ENCODE measurements at places on chromosomes 3 and 15.
A peak's percentile ranks its signal among the peaks of the same experiment; 100 is the strongest.

DNA sequence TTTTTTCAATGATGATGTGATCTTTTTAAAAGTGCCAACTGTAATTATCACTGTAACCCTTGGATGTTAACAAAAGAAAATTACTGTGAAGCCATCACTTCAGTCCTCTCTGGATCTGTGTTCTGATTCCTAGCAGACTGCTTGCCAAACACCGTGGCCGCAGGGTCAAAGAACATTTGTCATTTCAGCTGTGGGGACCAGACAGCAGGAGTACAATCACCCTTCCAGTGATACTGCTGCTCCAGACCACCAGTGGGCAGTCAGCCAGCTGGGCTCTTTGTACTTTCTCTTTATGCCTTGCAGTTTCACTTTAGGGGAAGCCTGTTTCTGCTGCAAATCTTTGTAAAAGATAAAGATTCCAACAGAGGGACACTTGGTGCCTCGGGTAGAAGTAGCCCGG lies 770.0 kb downstream of the GRM7 start:
- no peak for DNase-seq

GRCh38 chr15:60343221-60343970 lies 54.4 kb downstream of the ANXA2 start:
- no peak for DNase-seq

- no peak for DNase-seq
These were observed 23.1 kb downstream of the SCAP start for GRCh38 chr3:47452453-47453215.

- no peak for DNase-seq
These were observed 8.8 kb upstream of the TTBK2 start for GRCh38 chr15:42929306-42929848.

DNA sequence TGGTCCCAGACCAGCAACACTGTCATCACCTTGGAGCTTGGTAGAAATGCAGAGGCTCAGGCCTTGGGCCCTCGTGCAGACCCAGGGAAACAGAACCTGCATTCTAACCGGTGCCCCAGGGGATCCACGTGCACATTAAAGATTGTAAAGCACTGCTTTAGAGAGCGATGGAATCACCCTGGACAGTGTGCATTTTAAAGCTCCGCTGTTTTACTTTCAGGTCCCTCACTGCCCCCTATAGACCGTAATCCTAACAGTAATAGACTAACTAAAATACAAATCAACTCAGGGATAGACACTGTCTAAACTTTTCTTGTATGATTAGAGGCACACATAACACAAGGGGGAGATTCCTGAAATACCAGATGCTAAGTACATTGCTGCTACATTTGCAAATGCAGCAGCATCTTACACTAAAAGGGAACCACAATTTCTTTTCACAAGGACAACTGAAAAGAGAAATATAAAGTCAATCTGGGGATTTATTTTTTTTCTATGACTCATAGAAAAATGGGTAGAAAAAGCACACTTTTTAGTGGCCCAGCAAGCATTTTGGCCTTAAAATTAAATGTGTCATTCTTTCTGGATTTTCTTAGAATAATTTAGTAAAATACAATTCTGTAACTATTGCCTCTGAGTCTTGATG lies 10.5 kb upstream of the SH3GL3 start:
- DNase-seq: no peak

GRCh38 chr15:27490867-27491595 lies 520.0 kb downstream of the GABRG3 start:
- DNase-seq: no peak

GRCh38 chr3:116709479-116709878 lies at the start of gene TUSC7:
Gene TUSC7, plus strand, starts transcription at chr3:116709779.
- no peak for DNase-seq

DNA sequence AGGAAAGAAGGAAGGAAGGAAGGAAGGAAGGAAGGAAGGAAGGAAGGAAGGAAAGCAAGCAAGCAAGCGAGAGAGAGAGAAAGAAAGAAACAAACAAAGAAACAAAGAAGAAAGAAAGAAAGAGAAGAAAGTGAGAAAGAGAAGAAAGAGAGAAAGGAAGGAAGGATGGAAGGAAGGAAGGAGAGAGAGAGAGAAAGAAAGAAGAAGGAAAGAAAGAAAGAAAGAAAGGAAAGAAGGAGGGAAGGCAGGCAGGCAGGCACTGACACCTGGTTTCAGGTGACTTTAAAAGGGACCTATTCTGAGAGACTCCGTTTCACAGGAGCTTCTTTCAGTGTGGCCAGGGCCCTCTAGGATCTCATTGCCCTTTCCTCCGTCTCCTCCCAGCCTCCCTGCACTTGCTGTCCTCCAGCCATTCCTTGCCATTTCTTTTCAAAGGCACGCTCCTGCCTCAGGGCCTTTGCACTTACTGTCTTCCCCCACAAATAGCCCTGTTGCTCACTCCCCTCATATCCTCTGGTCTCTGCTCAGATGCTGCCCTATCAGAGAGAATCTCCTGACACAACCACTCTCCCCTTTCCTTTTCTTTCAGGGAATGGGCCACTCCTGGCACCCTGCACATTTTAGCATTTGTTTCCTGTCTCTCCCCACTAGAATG lies 31.5 kb downstream of the IL12A start:
- no peak for DNase-seq

DNA sequence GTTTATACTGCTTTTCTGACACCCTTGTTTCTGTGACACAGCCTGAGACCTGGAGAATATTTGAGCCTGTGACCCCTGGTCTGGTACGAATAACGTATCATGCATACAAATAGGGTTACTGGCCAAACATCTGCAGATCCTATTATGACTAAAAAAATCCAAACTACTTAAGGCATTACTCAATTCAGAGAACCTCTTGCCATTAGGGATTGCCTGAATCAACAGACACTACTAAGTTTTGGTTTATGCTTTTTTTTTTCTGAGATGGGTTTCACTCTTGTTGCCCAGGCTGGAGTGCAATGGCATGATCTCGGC lies 35.4 kb downstream of the OSBPL10 start:
- DNase-seq: no peak

DNA sequence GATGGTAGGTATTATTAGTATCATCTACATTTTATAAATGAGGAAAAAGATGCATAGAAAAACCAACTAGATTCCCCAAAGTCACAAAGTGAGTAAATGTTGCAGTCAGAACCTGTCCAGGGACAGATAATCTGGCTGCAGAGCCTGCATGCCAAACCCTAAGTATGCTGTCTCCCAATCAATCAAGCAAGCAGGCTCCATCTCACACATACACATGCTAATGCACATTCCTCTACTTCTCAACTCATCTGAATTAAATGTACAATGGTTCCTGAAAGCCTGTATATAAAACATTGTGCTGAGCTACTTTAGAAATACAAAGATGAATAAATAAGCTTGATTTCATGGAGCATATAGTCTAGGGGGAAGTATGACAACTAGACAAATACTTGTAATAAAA lies 101.0 kb downstream of the CBLB start:
- no peak for DNase-seq

DNA sequence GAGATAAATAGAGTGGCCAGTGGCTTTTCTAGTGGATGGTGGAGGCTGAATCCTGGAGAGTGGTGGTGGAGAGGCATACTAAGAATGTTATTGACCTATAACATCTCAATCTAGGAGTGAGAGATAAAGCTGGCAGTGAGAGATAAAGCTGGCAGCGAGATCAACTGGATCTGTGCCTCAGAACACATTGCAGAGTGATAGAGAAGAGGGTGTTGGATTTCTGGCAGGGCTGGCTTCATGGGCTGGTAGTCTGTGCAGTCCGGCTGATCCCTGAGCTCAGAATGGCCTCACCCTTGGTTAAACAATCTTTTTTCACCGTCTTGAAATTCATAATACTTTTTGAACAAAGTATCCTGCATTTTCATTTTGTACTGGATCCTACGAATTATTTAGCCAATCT lies 221.2 kb downstream of the NLGN1 start:
- no peak for DNase-seq

- no peak for DNase-seq
These were observed 67.8 kb downstream of the ADAMTS9 start for GRCh38 chr3:64620020-64620419.

DNA sequence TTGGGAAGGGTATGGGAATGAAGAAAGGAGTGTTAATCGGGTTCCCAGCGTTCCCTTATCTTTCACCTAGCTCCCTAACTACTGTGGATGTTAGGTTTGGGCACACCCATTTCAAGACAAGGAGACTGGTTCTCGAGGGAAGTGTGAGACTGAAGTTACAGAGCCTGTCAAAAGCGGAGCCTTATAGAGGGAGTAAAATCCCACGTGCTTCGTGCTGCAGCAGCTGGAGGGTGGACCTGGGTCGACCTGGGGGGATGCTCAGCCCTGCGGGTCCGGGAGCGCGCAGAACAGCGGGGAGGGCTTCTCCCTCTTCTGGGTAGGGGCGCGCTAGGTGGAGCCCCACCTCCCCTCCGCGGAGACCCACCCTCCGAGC lies 314 bp upstream of the TMED3 start:
- DNase-seq: no peak

- DNase-seq: no peak
These were observed 351.4 kb downstream of the CNTN3 start for GRCh38 chr3:74263031-74263430.

GRCh38 chr3:48623851-48624547 lies 2.4 kb upstream of the TMEM89 start:
- DNase-seq: peak; percentile 63

- no peak for DNase-seq
These were observed 41.5 kb downstream of the ADGRG7 start for GRCh38 chr3:100650651-100651619.

DNA sequence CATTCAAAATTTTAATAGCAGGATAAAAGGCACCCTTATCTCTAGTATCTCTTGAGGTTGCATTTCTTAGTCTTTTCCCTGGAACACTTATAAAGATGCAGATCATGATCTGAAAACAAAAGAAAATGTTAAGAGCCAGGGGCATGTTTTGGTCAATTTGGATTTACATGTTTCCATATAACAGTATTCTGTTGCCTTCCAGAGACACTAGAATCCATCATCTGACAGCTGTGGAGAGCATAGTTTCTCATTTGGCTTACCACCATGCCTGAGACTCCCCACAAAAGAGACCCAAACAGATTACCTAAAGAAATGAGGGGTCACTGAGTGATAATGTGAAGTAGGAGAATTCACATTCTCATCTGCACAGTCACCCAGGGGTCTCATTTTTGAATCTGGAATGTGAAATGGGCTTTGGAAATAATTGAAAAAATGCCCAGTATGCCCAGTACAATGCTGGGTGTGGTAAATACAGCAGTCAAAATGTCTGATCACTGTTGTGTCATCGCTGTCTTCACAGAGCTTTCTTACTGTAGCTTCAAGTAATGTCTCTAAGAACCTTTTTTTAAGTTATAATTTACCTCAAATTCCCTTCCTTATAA lies 79.9 kb upstream of the ZBTB20 start:
- DNase-seq: no peak

DNA sequence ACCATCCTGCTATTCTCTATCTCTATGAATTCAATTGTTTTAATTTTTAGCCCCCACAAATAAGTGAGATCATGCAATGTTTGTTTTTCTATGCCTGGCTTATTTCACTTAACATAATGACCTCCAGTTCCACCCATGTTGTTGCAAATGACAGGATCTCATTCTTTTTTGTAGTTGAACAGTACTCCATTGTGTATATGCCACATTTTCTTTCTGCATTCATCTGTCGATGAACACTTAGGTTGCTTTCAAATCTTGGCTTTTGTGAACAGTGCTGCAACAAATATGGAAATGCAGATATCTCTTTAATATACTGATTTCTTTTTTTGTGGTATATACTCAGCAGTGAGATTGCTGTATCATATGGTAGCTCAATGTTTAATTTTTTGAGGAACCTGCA lies 58.7 kb downstream of the RETNLB start:
- no peak for DNase-seq

- DNase-seq: no peak
These were observed 212.9 kb upstream of the ARPP21 start for GRCh38 chr3:35426366-35426958.

- no peak for DNase-seq
These were observed 25.9 kb upstream of the SMAD3 start for GRCh38 chr15:67039384-67040075.

GRCh38 chr3:4394567-4394966 lies 72.5 kb downstream of the SUMF1 start:
- no peak for DNase-seq

DNA sequence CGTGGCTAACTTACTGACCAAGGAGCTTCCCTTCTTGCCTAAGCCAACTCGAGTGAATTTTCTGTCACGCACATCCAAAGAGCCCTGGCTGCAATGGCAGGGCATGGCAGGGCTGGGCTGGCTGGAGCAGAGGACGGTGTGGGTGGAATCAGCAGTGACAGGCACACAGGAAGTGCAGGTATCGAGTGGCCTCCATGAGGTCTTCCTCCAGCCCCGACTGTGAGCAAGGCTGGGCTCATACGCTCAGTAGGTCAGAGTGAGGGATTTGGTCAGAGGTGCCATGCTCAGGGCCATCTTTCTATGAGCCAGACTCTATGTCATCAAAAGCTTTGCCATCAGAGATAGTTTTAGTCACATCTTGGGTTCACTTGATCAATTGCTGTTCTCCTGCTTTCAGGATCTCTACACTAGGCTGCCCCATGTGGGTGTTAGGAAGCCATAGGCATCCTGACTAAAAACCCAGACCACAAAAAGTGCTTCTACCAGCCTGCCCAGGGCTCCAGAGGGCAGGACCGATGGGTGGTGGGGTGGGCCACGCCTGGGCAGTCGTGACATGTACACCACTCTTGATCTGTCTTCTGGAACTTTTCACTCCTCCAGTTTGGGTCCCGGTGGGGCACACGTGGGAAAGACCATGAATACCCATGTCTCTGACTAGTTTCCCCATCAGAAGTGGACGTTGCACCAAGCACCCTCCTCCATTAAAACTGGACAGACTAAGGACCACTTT lies 22.6 kb upstream of the COMMD4 start:
- no peak for DNase-seq

DNA sequence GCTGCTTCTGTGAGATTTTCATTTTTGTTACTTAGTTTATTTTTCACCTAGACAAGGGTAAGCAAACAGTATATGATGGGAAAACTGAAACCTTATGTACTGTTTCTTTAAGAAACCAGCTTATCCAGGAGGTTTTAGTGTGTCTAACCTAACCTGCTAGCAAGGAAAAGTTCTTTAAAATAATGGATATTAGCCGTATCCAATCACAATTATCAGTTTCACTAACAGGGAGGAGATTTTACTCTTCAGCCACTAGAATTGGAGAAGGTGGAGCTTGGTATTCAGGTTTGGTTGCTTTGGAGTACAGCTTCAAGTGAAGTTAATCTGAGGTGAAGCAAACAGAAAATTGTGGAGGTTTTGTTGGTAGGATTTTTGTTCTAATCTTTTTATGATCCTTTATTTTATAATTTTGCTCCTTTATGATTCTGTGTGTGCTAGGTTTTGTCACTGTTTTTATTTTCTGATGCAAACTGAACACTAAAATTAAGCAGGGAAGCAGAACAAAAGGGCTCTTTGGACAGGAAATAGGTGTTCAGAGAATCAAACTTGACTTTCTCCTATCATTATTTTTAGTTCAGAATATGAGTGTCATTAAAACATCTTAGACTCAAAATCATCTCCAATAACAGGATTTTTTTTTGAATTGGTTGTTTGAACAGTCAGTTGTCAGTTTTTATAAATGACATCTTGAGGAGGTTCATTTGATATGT lies 13.0 kb downstream of the ZFAND6 start:
- DNase-seq: peak; percentile 53

GRCh38 chr15:64571857-64572291 lies 111.5 kb downstream of the ZNF609 start:
- no peak for DNase-seq

Data from NCI-H510A (cell line).